ENCODE measurements at places on chromosomes 12 and 14.

DNA sequence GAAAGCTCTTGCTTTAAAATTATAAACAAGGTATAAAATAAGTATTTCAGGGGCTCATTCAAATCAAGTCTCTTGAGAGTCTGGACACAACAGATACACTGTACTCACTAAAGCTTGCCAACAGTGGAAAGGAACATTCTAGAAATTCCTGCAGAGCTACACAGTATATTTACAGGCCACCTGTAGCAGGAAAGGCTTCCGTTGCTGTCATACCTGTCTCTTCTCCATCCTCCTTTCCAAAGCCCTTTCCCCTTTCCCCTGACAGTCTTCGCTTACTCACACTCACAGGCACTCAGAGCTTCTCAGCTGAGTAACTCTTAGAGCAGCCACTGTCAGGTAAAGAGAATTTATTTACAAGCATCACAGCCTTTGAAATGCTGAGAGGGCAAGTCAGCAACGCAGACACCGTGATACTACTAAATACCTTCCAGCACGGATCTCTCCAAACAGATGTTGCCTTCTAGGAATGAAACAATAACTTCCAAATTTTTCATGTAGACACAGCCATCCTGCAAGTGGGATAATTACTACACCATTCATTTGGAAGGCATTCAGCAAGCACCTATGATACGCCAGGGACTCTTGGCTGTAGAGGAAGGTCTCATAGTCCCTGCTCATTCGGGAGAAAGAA is 167.9 kb downstream of the FOXN3 start:
- no peak for DNase-seq

- no peak for DNase-seq
Measured at GRCh38 chr14:89339579-89339978, 77.5 kb downstream of the FOXN3 start.

GRCh38 chr12:69354556-69355187 is 4.9 kb upstream of the YEATS4 start:
- no peak for DNase-seq

- DNase-seq: no peak
Measured at GRCh38 chr12:121927813-121928212, 9.4 kb downstream of the CFAP251 start.

GRCh38 chr12:66461331-66461730 is 159.0 kb downstream of the HELB start:
- no peak for DNase-seq

DNA sequence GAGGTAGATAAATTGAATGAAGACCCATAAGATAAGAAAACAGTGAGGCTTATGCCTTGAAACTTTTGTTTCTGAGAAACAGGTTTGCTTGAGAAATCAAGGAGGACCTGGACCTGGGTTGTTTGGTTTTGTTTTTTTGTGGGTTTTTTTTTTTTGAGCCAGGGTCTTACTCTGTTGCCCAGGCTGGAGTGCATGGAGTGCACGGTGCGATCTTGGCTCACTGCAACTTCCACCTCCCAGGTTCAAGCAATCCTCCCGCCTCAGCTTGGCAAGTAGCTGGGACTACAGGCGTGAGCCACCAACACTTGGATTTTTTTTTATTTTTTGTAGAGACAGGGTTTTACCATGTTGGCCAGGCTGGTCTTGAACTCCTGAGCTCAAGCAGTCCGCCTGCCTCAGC is 9.0 kb upstream of the PPTC7 start:
- no peak for DNase-seq

DNA sequence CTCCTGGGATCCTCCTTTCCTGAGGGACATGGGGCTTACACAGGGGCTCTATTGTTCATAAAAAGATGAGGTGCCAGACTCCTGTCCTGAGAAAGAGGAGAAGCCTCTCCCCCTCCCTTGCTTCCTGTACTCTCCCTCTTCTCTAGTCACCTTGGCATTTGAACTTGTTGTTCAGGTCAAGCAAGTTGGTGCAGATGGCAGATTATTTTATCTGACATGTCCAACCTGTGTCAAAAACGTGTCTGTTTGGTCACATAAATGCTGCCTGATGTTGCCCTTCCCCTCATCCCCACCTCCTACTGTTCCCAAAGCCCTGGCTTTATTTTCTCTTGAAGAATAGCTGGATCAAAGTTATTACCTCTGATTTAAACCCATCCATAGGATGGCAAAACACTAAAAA is 154.8 kb downstream of the TMX1 start:
- no peak for DNase-seq

Data from T-helper 1 cell (primary cell).